NCI-H2107 (cell line): ENCODE measurements at places on chromosomes 13 and 19.

DNA sequence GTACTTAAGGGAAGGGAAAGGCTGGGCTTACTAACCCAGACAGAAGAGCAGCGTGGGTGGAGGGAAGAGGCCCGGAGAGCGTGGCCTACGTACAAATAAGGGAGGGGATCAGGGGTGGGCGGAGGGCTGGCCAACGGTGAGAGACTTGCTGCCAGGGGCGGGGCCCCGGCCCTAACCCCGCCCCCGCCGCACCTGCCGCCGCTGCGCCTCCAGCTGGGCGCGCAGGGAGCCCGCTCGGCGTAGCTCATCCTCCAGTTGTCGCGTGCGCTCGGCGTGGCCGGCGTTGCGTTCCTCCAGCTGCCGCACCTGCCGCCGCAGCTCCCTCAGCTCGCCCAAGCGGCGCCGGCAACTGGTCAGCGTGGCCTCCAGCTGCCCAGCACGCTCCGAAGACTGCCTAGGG lies 5.7 kb downstream of the HOOK2 start:
- DNase-seq: no peak

GRCh38 chr13:28719227-28720055 lies 671 bp upstream of the SLC46A3 start:
- no peak for DNase-seq

GRCh38 chr19:2627855-2628254 lies 74.6 kb downstream of the GNG7 start:
- DNase-seq: no peak

GRCh38 chr19:8074501-8074900 lies 21.9 kb downstream of the CCL25 start:
- no peak for DNase-seq

DNA sequence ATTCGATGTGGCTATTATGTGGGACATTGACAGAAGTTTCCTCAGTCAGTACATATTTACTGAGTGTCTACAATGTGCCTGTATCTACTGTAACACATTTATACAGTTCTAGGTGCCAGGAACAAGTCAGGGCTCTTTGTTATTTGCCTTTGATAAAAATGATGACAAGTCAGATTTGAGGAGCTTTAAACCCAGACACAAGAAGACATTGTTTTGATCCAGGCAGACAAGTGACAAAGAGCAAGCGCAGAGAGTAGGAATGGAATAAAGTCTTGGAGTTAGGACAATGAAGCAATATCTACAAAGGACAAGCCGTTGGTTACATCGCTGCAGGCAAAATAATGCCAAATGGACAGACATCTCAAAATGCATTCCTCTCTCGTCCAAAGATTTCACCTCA lies 70.1 kb downstream of the ITGBL1 start:
- DNase-seq: no peak

DNA sequence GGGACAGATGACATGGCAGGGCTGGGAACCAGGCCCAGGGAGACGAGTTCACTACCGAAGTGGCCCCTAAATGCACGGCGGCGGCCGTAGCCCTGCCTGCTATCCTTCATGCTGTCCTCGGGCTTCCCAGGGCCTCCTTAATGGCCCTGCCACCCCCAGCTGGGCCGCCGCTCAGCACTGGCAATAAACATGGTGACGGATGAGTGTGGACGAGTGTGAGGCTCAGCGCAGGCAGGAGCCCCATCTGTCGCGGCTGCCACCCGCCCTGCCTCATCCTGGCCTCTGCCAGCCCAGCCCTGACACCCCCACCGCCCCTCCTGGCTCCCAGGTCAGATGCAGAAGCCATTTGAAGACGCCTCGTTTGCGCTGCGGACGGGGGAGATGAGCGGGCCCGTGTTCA lies 13.6 kb downstream of the PIN1 start:
- DNase-seq: no peak

GRCh38 chr19:947090-947706 lies 21.4 kb downstream of the ARID3A start:
- no peak for DNase-seq

- DNase-seq: no peak
These were observed 123.8 kb downstream of the RNF17 start for GRCh38 chr13:24887759-24888158.
